ENCODE measurements at places on chromosomes 5 and 9. TPM values are rescaled to one million over a fixed set of nuclear protein-coding genes. Genes with fewer than 3 reads are reported as not detected.

PCDHB8 gene
- total RNA-seq, result 0.20 TPM

PCDHB12 gene
- 0.31 TPM for total RNA-seq

IL17B gene
- not detected for total RNA-seq

UBTD2 gene
- total RNA-seq, result 9.3 TPM

TRIP13 gene
- total RNA-seq, result 0.34 TPM

PCDHGC4 gene
- 0.37 TPM for total RNA-seq

SLC6A18 gene
- total RNA-seq, result not detected

GABRA6 gene
- total RNA-seq, result not detected

Data from right lobe of liver (tissue), 6 donors.